ENCODE measurements at places on chromosomes 12 and 14.

GRCh38 chr12:9345171-9345570, 137.0 kb upstream of the PZP start:
- DNase-seq, result no peak

GRCh38 chr12:89464974-89465592, 59.5 kb downstream of the GALNT4 start:
- DNase-seq, result no peak

DNA sequence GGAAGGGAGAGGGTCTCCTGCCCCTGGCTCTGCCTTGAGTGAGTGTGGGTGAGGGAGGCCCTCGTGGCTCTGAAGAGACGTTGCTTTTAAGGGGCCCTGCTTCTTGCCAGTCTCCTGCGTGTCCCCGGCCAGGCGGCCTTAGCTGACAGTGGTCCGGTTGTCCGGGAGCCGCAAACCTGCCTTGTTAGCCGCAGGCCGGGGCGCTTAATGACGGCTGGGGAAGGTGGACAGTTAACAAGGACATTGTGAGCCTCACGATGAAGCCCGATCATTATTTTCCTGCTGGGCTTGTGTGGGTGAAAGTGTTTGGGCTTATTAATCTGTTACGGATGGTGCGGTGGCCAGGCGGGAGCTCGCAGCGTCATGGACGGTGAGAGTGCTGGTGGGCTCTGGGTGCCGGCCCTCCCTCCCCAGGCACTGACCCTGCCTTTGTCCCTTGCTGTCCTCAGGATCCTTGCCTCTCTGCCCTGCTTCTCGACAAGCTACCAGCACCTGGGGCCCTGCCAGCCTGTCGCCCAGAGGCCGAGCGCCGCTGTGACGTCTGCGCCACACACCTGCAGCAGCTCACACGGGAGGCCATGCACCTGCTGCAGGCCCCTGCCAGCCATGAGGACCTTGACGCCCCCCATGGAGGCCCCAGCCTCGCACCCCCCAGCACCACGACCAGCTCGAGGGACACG, 13.3 kb downstream of the KIF26A start:
- DNase-seq, result no peak

DNA sequence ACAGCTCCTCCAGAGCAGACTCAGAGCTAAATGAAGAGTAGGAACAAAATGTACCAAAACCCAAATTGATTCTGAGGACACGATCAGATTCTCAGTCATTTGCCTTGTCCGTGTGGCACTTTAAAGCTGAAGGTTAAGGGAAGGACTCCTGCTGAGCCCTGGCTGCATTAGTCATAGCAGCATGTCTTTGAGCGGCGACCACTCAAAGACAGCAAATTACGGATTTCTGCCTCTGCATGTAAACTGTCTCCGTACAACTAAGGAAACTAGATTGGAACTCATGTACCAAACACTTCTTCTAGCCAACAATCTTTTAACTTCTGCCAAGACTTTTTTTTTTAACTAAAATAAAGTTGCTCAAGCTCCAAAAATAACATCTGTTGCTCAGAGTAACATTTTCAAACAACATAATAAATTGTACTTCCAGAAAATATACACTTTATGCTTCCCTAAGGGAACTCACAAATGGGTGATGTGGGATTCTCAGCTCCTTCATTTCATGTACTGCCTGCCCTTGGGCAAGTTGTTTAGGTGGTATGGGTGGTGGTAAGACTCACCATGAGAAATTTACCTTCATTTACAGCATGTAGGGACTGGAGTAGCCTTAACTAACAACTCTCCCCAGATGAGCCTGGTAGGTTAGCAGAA, 56.1 kb downstream of the RERG start:
- DNase-seq, result no peak

DNA sequence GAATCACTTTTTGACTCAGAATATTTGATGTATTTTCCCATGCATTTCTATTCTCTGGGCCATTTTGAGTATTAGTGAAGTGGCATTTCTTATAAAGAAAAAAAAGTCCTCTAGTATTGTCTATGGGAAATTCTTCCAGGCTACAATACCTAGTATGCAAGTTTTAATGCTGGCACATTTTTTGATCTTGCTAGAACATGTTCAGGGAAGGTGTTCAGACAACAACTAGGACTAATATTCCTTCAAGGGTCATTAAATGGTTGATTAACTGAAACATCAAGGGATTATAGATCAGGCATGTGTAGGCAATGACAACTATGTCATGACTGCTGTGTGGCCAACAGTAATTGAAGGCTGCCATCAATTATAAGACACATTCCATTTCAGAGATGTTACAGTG, 7.7 kb downstream of the CCDC184 start:
- no peak for DNase-seq

- no peak for DNase-seq
Observed at GRCh38 chr12:131197490-131197889, 243.8 kb downstream of the ADGRD1 start.

Data from NCI-H1436 treated with DMSO at 0.1 percent for 48 hours (cell line).